ENCODE measurements at places on chromosomes 1 and 21.

DNA sequence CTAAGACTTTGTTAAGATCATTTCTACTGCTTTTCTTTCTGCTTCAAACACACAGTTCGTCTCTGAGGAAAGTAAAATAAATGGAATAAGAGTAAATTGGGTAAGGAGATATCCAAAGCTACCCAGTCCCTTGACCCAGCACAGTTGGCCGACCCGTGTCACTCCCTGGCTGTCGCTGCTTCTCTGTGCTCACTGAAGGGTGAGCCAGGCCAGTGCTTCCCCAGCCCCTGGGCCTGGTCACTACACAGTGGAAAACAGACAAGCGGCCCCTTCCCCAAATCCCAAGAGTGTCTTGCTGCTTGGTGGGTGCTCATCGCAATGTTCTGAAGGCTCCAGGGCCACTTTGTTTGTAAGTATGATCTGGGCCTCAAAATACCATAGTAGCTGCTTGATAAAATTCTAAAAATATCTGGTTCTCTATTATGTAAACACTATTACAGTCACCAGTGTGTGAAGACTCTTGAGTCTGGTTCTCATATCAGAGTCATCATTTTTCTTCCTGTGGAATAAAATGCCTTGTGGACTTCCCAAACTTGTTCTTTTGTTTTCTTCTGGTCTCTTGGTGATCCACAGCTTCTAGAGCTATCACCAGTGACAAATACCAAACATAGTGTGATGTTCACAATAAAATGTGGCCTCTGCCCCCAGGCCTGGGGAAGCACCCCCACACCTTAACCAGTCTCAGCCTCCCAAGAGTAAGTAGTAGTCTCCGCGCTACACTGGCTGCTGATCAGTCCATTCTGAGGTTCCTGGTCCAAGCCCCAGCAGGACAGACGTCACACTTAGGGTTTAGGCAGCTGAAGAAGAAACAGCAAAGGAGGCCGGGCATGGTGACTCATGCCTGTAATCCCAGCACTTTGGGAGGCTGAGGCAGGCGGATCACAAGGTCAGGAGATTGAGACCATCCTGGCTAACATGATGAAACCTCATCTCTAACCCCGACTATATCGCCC lies 106.2 kb downstream of the DHRS3 start:
- no peak for DNase-seq

DNA sequence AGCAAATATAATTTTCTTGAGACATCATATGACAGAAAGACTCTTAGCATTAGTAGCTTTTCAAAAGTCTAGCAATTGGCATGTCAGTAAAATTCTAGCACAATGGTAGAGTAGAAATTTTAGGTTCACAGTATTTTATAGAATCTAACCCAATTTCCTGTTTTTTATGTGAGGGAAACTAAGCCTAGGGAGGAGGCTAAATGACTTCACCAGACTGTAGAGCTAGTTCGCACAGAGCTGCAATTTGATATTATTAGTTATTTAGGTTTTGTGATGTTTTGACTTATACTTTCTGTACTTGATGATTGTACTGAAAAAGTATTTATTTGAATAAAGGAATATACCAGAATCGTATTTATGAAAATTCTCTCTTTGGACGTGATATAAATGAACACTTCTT lies 68.5 kb downstream of the CACHD1 start:
- no peak for DNase-seq

DNA sequence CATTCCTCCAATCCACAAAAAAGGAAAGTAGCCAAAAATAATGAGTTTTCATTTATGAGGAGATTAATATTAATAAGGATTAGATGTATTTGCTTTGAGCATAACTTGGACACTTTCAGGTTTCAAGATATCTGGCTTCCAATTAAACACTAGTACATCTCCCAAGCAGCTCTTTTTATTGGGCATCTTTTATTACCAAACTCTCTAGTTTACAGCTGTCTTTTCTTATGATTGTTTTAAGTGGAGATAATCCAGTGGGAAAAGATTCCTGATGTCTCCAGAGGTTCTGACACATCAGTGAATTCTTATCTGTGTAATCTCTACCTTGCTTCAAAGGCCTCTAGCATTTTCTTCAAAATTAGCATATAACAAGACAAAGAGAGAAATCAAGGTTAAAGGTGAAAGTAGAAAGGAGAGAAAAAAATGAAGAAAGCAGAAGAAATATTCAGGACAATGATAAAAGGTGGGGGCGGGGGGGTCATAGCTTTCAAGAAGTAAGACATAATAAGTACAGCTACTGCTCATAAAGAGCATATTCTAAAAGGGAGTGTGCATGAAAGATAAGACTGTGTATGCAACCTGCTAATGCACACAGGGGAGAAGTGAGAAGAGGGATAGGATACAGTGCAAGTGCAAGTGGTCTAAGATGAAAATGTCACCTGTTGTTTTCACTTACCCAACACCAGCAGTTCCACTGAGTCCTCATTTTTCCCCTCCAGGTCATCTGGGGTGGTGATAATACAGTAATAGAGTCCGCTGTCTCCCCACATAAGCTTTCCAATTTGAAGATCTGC lies 19.1 kb downstream of the ILDR2 start:
- no peak for DNase-seq

DNA sequence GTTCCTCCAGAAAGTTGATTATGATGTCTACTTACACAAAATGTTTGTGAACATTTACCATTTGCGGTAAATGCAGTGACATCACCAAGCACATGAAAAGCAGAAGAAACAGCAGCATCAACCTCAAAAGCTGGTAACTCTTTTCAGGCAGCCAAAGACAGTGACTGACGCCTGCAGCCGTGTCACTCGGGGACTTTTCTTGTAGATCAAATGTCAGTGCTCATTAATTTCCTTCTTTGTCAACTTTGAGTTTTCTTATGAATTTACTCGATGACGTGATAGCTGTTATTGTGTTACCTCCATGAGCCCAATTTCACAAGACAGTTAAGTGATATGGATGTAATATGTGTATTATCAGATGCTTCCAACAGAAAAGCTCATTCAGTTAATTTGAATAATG lies 92.5 kb downstream of the RIPK4 start:
- no peak for DNase-seq

DNA sequence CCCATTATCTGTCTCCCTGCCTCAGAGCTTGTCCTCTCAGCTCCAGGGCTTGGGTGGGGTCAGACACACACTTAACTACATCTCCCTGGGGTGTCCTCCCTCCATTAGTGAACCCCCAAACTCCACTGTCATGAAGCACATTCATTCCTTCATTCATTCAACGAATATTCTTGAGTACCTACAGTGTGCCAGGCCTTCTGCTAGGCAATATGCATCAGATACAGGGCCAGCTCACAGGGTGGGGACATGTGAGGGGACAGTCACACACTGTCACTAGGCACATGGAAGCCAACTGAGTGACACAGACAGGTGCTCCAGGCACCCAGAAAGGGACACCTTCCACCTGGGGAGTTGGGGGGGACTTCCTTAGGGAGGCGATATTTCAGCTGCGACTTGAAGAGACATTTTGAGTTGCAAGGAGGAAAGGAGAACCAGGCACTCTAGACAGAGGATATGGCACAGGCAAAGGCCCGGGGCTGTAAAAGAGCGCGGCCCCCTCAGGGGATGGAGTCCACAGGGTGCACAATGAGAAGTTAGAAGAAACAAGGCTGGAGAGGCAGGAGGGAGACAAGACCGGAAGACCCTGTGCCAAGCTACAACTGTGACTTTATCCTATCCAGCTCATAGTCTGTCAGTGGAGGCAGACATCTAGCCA lies 8.7 kb upstream of the S100A8 start:
- no peak for DNase-seq

- DNase-seq: no peak
Measured at GRCh38 chr1:92705446-92705845, 79.5 kb downstream of the EVI5 start.

DNA sequence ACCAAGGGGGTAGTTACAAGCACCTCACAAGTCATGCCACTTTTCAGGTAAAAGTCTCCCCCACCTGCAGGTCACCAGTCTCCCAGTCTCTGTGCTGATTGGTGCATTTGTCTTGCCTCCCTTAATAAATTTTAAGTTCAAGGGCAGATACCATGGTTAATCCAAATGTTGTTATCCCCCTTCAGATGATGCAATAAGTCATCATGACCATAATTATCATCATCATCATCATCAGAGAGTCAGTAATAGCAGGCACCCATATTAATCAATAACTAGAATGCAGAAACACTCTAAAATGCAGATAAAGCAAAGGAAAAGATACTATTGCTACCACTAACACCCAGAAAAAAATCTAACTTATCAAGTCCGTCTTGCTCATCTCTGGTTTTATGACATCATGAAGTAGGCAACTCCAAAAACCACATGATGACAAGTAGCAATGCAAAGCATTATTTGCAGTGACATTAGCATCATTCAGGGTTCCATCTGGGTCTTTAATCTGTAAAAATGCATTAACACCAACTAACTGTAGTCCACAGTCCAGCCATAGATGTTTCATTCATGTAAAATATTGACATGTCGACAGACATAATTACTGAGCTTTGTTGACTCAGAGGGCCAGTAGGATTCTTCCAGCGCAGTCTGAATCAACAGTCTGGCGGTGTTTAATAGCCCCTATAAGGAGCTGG lies 492.0 kb upstream of the RUNX1 start:
- no peak for DNase-seq

GRCh38 chr1:180507795-180508724 lies 5.7 kb upstream of the ACBD6 start:
- DNase-seq: no peak

GRCh38 chr21:29538115-29538514 lies 239.4 kb downstream of the BACH1 start:
- DNase-seq: no peak

DNA sequence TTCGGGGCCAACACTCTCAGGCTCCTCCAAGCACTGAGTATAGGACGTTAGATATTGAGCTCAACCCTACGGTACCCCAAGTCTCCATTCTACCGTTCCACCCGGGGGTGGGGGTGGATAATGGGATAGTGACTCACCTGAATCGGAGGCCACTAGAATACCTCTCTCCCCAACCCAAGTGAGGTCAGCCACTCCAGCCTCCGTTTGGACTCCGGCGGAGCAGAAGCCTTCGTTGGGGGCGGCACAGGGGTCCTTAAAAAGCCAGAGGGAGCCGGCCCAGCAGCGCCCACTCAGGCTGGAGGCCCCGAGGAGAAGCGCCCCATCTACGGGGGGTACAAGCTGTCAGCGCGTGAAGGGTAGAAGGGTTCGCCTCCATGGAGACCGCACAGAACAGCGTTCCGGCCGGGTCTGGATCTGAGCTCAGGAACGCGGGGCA lies 556 bp downstream of the WDR77 start:
- no peak for DNase-seq

DNA sequence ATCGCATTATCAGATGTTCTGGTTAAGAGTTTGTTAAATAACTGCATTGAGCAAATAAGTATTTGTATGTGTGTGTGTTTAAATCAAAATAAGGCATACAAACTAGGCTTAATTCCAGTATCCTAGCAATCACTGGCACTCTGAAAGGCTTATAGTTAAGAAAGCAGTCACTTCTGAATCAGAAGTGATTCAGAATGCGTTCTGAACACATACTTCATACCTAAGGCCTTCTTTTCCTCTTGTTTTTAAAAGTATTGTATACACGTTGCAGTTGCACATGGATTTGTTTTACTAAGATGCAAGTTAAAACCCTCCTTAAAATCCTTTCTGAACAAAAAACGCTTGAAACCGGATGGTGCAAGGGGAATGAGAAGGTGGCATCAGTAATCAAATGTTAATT lies 238.4 kb upstream of the DMRTA2 start:
- no peak for DNase-seq

- DNase-seq: no peak
Measured at GRCh38 chr1:103371234-103371633, 154.3 kb upstream of the RNPC3 start.

DNA sequence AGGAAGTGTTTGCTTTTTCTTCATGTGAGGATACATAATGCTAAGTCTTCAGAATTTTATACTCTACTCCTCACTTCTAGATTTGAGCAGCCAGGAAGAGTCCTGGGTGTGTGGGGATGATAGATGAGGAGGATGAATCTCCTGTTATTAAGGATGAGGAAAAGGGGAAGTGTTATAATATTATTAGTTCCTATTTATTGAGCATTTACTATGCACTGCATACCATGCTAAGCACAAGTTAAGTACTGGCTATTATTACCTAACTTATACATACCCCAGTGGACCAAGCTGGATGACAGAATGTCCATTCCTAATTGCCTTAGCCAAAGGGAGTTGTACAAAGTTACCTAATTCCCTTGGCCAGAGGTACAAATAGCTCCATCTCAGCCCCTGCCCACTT lies 19.8 kb downstream of the CACHD1 start:
- no peak for DNase-seq

- no peak for DNase-seq
Measured at GRCh38 chr1:168224991-168225390, 813 bp upstream of the SFT2D2 start.

GRCh38 chr1:154616659-154617345 lies 8.8 kb upstream of the ADAR start:
- no peak for DNase-seq

GRCh38 chr1:112533029-112533428 lies 24.3 kb downstream of the WNT2B start:
- DNase-seq: no peak

DNA sequence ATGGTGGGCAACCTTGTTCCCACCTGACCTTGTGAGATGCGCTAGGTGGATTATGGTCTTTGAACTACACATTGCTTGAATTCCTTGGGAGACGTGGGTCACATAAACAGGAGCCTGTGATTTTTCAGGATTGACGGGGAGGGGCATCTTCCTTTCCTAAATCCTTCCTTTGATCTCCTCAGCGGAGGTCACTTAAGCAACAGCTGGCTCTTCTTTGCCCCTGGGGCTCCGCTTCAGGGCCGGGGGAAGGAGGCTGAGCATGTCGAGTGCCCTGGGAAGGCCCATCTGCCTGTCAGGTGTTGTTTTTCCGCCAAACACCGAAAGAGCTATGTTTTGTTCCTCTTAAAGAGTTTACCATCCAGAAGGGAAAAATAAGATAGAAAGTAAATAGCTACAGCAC lies 40.6 kb downstream of the KIF26B start:
- no peak for DNase-seq

DNA sequence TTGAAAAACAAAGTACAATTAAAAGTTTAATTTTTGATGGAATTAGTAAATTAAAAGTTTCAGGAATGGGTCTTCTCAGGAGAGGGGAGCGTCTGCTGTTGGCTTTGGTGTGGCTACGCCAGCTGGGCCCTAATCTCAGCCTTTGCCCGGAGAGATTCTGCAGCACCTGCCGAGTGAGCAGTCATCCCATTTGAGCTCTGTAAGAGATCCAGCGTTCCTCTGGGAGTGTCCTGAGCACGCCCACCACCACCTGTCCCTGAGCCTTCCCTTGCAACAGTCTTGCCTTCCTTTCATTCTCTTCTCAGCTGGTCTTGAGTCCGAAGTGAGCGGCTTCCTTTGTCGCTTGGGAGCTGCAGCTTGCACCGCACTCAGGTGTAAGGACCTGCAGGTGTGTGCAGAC lies 263.1 kb downstream of the CAMTA1 start:
- no peak for DNase-seq

Measured in CD4-positive, alpha-beta T cell treated with Interleukin-17A for 4 hours (primary cell).